ENCODE measurements at places on chromosomes 16 and 17.

DNA sequence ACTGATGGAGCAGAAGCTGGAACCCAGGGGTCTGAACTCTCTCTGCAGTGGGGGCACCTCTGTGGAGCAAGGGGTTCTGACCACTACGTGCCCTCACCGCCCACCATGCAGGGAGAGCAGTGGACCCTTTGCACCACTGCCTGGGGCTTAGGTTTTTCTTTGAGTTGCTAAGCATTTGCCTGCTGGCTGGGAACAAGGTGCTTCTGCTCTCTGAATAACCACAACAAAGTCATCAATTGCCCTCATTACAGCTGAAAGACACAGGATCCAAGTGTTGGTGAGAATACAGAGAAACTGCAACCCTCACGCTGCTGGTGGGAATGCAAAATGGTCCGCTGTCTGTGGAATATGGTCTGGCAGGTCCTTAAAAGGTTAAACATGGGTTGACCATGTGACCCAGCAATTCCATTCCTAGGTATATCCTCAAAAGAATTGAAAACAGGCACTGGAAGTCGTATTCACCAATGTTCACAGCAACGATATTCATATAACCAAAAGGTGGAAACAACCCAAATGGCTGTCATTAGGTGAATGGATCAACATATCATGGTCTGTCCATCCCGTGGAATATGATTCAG, 22.8 kb downstream of the NLRC3 start:
- DNase-seq = no peak

GRCh38 chr16:74626741-74627416, 20.0 kb upstream of the GLG1 start:
- DNase-seq = no peak

- no peak for DNase-seq
Observed at GRCh38 chr17:66941773-66942450, 22.6 kb upstream of the CACNG4 start.

- no peak for DNase-seq
Observed at GRCh38 chr16:65624666-65625065, 502.8 kb upstream of the CDH11 start.

DNA sequence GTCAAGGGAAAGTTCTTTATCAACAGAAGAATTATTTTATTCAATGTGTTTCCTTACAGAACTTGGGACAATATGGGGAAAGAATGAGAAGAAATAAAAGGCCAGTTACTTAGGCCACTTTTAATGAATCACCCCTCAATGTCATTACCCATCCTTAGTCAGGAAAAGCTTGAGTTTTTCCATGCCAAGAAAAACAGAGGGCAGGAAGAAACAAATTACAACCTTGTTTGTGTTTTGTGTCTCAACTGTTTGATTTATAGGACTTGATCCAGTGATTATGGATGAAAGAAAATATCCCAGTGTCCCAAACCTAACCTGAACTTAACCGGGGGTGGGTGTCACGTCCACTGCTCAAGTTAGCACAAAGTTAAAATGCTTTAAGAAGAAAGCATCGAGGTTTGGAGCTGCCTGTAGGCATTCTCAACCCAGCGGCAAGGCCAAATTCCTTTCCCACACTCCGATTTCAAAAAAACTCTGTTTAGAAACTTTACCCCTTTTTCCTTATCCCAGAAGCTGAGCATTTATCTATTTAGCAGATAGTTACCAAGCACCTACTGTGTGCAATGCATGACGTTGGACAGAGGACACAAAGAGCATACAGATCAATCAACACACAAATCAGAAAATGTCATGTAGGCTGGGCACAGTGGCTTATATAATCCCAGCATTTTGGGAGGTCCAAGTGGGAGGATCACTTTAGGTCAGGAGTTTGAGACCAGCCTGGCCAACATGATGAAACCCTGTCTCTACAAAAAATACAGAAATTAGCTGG, 14.0 kb upstream of the CYB5B start:
- DNase-seq = no peak

DNA sequence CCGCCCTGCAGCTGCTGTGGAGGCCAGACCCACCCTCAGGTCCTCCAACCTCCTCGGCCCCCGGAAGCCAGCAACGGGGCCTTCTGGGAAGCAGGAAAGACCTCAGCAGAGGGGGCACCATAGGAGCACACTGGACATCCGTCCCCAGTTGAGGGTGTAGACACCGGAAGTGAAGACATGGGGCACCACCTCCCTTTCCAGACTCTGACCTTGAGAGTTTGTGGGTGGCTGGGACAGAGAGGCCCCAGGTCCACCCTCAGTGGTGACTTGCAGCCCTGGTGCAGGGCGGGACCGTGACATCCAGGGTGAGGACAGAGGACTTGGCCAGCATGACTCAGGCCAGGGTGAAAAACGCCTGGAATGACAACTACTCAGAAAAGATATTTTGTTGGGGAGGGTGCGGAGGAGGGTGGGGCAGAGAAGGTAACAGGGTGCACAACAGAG, 19.9 kb downstream of the CEP295NL start:
- no peak for DNase-seq

DNA sequence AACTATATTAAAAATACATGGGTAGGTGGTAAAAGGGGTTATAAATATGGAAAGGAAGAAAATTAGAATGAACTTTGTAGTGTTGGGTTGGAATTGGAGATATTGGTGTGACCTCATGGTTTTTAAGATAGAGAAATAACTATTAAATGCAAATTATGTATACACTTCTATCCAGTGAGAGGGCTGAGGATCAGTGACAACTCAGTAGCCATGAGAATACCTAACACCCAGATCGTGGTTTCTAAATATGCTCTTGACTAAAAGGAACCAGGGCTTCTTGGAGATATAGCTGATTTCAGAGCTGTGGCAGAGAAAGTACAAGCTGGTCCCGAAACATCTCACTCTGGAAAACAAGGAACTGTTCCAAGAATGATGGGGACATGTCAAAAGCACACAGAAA, 44.4 kb downstream of the SLC6A4 start:
- DNase-seq = no peak

DNA sequence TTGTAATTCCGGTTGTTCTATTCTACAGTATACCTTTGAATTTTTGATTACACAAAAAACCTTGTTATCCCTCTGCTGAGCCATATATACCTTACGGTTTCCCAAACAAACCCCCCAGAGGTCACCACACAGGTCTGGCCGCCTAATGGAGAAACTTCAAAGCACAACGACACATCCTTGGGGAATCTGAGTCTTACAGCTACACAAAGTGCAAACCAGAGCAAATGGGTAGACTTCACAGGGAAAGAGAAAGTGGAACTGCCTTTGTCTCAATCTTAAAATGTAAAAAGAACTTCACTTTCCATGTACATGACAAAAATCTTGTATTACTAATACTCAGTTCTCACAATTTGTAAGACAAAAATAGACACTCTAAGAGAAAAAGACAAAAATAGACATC, 2.7 kb downstream of the FBXO31 start:
- no peak for DNase-seq

DNA sequence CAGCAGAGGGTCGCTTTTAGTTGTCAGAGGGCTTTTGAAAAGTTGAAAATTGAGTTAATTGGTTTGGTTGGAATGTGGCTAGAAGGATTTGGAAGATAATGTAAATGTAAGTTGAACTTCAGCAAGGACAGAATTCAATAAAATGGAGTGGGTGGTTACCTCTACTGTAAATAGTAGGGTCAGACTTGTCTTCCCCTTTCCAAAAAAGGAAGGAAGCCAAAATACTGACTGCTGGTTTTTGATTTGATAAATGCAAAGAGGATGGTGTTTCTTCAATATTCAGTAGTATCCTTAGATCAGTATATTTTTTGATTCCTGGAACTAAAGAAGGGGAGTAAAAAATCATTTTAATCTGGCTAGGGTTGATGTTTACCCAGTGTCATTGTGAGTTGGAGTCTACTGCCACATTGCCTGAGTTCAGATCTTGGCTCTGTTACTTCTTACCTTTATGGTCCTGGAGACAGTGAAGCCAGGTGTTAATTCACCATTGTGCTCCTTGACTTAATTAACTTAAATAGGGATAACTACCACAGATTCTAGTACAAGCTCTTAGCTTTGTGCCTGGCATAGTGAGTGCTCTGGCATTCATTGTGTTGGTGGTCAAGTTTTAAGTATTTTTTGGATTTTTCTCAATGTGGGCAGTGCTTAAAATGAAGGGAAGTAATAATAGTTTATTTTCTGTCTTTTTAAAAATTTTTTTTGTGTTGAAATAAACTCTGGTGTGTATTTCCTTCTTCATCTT, 4.4 kb downstream of the HAPSTR1 start:
- no peak for DNase-seq

DNA sequence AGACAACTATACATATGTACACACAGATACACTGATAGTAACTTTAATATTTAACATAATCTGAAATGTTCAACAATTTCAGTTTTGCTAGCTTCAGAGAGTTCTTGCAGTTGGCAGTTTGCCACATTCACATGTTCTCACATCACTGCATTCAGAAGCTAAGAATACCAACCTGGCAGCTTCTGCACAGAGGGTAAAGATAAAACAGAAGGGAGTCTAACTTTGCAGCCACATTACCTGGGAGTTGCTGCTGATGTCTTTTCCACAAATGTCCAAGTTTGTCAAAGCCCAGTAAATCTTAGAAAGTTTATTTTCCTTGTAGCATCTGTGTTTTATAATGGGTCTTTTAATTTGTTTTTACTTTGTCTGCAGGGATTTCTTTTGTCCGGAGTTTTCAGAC, 332.0 kb downstream of the BCAS3 start:
- no peak for DNase-seq

DNA sequence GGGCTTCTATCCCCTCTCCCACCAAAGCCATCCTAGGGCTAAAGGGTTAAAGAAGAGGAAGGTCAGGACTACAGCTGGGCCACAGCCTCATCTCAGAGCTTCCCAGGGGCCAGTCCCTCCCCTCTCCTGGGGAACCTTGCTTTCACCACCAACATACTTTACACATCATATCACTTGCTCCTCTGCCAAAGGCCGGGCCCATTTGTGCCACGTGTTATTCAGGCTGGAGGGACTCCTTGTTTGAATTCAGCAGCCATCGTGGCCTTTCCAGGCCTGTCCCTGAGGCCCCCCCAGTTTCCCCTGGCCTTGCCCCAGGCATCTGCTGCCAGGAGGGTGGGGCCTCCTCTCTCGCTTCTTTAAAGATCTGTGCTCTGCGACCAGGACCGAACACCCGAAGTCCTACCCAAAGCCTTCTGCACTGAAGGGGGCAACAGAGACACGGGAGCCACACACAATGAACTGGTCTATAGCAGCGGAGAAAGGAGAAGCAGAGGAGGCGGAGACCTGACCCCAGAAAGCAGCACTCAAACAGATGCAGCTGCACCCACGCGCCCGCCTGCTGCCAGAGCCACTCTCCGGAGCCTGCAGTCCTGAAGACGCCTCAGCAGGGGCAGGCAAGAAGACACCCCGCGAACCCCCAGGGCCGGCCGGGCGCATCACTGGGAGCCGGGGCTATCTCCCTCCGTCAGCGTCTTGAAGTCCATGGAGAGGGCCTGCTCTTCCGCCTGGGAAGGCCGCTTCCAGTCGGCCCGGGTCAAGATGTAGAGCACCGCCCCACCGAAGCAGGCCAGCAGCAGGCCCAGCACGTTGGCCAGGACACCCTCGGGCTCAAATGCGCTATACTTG, 12.1 kb downstream of the CYB561 start:
- DNase-seq = no peak

DNA sequence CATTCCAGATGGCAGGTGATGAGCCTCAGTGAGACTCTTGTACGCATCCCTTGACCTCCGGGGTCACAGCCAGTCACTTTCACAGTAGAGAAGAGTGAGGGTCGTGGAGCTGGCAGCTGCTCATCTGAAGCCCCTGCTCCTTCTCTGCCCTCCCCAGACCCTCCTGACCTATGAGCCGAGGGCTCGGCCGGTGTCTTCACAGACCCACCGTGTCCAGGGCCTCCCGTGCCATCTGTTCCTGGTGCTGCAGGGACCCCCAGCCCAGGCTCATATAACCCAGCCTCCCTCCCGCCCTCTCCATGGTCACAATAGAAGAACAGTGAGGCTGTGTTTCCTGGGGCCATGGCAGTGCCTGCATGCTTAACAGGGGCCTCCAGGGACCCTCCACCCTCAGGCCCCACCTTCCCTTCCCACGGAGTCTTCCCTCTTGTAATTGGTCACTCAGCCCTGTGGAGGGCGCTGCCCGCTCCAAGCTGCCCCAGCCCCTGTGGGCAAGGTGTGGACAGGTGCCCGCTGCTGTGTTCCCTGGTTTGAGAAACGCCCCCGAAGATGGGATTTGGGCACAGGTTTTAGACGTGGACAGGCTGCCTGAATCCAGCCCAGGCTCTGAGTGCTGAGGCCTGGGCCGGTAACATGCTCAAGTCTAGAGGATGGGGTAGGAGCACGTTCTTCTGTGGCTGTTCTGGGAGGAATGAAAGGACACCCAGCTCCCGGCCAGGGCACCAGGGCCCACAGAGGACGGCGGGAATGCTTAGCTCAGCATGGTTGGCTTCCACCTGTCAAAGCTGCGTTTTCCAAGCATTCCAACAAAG, 38.7 kb downstream of the ACSF3 start:
- no peak for DNase-seq

DNA sequence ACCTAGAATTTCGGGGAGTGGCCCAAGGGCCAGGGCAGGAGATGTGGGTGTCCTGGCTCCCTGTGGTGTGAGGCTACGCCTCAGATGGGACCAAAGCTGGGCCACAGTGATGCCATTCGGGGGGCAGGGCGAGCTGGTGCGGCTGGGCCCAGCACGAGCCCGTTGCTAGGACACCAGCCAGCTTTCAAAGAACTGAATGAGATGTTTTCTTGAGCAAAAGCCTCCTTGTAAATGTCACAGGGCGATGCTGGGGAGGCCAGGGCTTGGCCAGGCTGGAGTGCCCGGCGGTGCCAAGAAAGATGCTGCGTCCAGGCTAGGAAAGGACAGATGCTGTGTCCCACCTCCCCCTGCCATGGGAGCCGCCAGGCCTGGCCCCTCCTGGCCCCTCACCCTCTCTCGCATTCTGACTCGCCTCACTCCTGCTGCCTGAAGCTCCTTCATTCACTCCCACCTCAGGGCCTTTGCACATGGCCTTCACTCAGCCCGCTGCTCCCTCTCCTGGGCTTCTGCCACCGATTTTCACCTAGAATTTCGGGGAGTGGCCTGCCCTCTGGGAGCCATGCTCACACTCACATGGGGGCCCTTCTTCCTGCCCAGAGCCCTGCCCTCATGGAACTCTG, 39.1 kb downstream of the CPNE2 start:
- no peak for DNase-seq

Measured in neural progenitor cell (in vitro differentiated cells).